ENCODE measurements at places on chromosomes 1 and 21.

DNA sequence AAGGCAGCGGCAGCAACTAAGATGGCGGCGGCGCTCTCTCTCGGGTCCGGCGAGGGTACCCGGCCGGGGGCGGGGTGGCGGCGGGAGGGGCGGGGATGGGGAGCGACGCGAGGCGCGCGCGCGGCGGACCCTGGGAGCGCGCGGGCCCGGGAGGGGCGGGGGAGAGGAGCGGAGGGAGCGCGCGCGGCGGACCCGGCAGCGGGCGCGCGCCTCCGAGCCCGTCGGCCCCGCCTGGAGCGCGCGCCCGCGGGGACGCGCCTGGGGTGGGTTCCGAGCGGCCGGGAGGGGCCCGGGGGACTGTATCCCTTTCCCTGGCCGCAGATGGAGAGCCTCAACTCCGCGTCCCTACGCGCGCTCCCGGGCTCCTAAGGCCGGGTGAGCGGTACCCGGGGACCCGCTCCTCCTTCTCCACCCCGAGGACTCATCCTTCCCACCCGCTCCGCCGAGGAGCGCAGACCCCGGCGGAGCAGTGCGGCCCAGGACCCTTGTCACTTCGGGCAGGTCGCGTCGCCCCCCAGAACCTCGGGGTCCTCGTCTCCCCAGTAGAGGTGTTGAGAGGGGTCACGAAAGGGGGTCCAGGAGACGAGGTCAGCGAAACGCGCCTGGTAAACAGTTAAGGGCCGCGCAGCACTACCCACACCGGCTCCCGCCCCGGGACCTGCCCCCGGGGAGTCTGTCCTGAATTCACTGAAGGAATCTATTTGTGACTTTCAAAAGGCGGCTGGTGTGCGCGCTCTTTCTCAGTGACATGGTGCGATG is at the start of gene CLSTN1:
Gene CLSTN1, minus strand, starts transcription at position 23 of the 759 bp plus-strand sequence. CDS start 232 bp downstream, outside the sequence.
- DNase-seq: peak; percentile 86

DNA sequence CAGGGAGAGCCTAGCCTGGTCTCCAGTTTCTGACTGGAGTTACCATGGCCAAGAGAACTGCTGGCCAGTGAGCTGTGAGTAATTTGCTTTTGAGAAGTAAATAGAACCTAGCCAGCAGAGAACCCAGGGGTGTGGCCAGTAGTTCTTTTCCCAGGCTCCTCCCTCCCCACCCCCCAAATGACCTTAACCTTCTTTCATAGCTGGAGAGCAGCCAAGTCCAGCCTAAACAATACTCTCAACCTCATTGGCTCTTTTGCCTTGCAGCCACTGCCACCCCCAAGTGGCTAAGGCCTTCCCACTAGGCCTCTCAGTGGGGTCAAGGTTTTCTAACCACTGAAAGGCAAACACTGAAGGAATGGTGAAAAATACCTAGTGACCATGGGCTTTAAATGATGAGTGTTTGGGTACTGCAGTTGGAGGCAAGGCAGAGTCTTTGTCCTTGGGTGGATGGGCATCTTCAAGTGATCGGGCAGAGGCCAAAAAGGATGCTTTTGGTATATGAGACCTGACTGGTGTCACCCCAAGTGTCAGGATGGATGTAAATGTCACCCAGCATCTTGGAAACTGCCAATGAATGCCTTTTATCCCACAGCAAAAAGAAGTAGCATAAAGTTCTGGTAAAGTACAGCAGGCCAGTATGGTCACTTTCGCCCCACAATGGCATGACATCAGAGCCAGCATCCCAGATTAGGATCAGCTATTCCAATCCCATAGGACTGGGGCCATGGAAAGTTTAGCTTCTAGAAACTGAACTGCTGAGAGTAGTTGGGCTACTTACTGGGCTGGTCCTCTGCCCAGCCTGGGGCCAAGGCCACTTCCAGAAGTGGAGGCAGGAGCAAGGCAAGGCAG is 3.5 kb upstream of the PIGV start:
- peak; percentile 98 for DNase-seq

DNA sequence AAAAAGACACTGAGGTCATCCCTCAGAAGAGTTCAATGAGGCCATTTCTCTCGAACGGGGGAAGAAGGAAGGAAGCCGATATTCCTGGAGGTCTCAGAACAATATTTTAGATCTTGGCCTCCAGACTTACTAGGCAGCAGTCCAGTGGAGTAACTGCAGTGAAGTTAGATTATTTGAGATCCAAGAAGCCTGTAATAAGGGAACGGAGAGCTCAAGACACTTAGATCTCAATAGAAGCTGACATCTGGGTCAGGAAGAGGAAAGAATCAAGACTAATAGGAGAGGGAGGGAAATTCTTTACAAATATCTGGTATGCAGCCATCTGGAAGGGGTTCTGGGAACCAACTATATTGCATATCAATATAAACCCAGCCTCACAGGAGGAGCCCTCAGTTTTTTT is 13.6 kb upstream of the ENAH start:
- DNase-seq: no peak

DNA sequence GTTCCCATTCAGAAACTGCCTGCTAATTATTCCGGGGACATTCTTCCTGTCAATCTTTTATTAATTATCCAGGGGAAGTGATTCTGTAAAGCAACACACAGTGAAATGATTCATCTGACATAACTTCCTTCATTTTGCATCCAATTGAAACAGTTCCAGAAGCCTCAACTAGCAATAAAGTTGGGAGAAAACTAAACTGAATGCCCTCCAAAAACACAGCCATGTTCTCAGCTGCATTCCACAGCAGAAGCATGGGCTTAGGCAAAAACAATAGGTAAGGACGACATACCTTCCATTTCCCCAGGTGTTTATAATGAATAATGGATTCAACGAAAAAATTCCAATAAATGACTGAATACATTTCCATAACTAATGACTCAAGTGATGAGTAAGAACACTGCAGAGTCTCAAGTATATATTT is 36.9 kb upstream of the TARBP1 start:
- no peak for DNase-seq

- peak; percentile 8 for DNase-seq
Observed at GRCh38 chr1:170483051-170483450, 48.9 kb upstream of the GORAB start.

DNA sequence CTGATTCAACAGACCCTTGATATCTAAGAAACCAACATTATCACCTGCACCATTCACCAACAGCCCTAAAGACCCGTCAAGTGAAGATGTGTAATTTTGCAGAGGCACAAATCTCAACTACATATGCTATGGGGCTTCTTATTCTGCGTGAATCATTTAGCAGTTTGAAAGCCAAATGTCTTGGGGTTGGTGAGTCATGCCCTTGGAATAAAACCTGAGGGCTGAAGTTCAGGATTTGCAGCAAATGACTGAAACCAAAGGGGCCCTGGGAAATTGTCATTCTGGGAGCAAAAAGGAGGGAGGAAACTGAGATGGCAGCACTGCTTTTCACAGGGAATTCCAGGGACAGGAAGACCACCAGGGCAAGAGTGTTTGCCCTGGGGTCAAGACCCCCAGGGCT is 79.2 kb upstream of the TNR start:
- DNase-seq: no peak

DNA sequence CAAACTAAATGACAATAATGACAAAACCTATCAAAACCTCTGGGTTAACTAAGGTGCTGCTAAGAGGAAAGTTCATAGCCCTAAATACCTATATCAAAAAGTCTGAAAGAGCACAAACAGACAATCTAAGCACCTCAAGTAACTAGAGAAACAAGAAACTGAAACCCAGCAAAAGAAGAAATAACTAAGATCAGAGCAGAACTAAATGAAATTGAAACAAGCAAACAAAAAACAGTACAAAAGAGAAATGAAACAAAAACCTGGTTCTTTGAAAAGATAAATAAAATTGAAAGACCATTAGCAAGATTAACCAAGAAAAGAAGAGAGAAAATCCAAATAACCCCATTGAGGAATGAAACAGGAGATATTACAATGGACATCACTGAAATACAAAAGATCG is 44.8 kb upstream of the KIAA0040 start:
- no peak for DNase-seq

DNA sequence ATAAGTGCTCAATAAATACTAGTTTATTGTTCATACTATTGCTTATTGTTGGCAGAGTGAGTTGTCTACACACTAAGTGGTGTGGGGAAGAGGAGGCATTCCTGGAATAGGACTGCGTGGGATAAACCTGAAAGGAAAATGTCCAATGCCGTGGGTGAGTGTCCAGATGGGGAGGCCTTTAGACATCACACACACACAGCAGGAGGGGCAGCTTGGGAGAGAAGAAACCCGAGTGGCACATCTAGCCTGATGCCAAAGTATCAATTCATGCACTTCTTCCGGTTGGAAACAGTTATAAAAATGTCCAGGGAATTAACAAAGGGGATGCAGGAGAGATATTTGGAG is 27.3 kb downstream of the CCN1 start:
- DNase-seq: no peak

DNA sequence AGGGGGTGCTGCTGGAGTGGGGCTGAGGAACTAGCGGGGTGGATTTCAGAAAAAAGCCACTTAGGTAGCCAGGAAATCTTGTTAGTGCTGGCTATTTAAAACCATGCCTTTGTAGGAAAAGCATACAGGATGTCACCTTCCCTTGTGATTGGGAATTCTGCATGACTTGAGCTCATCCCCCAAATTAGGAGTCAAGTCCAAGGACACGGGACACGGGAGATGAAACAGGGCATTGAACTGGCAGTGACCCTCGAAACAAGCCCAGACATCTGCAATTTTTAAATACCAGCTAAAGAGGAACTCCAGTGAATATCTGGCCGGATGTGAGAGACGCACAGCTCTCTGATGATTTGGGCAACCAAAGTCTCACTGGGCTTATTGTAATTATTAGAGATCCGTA is 32.8 kb downstream of the C2CD2 start:
- DNase-seq: no peak

DNA sequence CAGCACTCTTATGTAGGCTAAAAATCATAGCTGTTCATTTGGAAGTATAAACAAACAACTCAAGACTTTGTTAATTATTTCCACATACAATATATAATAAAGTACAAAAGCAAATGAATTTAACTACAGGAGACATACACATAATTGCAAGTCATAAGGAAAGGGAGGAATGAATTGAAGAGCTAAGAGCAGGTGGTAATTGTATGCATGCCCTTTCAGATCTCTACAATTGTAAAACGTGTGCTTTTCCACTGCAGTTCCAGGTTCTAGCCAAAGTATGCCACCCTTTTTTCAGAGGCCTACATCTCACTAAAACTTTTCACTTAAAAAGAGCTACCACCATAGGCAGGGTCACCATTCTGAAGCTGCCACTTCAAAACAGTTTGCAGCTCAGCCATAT is 42.8 kb upstream of the HP1BP3 start:
- no peak for DNase-seq

DNA sequence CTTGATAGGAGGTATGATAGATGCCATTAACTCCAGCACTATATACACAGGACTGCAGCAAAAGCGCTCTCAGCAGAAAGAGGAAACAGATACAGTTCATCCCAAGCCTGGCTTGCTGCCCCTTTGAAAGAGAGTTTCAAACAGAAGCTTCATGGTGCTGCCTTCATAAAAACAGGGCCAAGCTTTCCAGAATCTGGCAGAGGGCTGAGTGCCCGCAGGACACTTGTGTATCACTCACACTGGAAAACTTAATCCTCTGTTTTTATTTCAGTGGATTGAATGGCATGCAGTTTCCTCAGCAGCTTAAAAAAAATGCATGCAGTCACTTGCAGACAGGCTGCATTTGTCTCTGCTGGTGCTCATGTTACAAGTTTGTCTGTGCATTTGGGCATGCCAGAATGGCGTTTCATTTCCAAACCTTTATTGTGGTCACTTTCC is 40.4 kb downstream of the KCNJ15 start:
- DNase-seq: peak; percentile 45

DNA sequence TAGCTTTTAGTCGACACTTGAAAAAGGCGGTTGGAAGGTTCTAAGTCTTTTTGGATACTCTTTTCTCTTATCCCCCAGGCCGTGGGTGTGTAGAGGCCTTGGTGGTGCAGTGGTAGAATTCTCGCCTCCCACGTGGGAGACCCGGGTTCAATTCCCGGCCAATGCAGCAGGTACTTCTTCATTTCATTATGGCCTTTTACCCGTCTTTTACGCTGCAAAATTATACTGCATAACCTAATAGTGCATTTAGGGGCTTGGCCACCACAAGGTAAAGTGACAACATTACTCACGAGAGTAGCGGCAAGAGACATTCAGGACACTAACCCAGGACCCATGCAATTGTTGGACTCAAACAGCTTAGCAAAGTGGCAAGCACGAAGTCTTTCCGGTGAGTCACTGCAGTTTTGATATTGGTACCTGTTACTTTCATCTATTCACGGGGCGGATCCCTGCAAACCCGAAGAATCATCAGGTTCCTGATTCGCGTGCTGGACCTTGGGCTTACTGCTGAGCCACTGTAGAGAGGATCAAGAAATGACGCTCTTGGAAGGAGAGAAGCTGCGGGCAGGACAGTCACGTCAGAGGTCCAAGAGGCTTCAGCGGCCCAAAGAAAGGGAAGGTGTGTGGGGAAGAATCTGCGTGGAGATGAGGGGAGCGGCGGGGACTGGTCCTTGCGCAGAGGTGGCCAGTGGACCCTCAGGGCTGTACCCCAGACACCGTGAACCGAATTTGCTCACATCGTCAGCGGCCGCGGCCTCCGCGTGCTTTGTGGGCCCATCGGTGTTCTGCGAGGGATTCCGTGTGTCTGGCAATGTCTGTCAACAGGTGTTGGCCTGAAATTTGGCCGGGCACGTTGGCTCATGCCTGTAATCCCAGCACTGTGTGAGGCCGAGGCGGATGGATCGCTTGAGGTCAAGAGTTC is 12.9 kb upstream of the RNU1-4 start:
- DNase-seq: peak; percentile 67

DNA sequence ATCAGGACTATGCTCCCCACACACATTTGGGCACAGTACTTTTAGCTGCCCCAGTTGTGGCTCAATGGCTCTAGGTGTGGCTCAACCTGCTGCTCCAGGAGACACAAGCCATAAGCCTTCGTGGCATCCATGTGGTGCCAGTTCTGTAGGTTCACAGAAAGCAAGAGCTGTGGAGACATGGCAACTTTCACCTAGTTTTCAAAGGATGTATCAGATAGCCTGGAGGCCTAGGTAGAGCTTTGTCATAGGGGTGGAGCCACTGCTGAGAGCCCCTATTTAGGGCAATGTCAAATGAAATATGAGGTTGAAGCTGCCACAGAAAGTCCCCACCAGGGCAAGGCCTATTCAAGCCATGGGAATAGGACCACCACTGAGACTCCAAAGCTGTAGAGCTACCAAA is 210.5 kb downstream of the LMO4 start:
- no peak for DNase-seq

GRCh38 chr1:190001187-190001586 is 476.5 kb downstream of the BRINP3 start:
- DNase-seq: peak; percentile 62

All from choroid plexus epithelial cell (primary cell).